Thyroid gland (tissue), 4 donors: ENCODE measurements at places on chromosomes 2 and 18. TPM values are rescaled to one million over a fixed set of nuclear protein-coding genes. Genes with fewer than 3 reads are reported as not detected.

The FOXI3 gene
- not detected for total RNA-seq

The TXNDC2 gene
- total RNA-seq = not detected

The RAB6C gene
- total RNA-seq = 0.11 TPM

- no peak for DNase-seq
These were observed 119.9 kb downstream of the ETAA1 start for GRCh38 chr2:67516899-67517530.

The GPC1 gene
- total RNA-seq = 27.1 TPM

The CYRIA gene
- 79.0 TPM for total RNA-seq

The CHRNA1 gene
- total RNA-seq = not detected

DNA sequence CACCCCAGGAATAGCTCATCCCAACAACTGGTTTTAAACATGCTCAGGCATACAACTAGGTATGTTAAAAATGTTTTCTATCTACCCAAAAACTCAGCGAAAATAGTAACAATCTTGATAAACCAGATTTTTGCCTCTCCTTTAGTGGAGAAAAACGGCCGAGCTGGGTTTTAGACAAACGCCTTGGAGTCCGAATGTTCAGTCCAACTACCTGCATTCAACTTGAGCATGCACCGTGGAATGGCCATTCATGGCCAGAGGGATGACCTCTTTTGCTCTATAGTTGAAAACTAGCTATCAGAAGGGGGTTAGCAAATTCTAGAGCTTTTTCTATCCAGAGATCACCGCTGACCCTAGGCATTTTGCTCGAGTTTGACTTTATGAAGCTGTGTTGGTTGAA lies 30.8 kb downstream of the PDIA6 start:
- DNase-seq = no peak

The POTEI gene
- total RNA-seq = not detected

GRCh38 chr2:200616656-200617055 lies 30.8 kb downstream of the AOX1 start:
- DNase-seq = no peak

GRCh38 chr2:187658952-187659525 lies 104.8 kb upstream of the TFPI start:
- DNase-seq = no peak

- no peak for DNase-seq
These were observed 178.7 kb downstream of the ANTXR1 start for GRCh38 chr2:69191634-69192033.

- DNase-seq = no peak
These were observed 257.2 kb downstream of the INSIG2 start for GRCh38 chr2:118345465-118345864.

- no peak for DNase-seq
These were observed 33.0 kb upstream of the GLS start for GRCh38 chr2:190847504-190848081.

- no peak for DNase-seq
These were observed 410.4 kb downstream of the MEIS1 start for GRCh38 chr2:66845307-66845706.

GRCh38 chr2:233817361-233817911 lies 36.9 kb downstream of the HJURP start:
- no peak for DNase-seq

- DNase-seq = peak; percentile 44
These were observed 3.1 kb upstream of the GMPPA start for GRCh38 chr2:219495531-219496122.

- DNase-seq = no peak
These were observed 259.7 kb upstream of the STON1 start for GRCh38 chr2:48270209-48270608.

The HOXD1 gene
- total RNA-seq = 0.40 TPM

- no peak for DNase-seq
These were observed 509.4 kb upstream of the SETBP1 start for GRCh38 chr18:44171301-44171700.

The MAP3K19 gene
- not detected for total RNA-seq

The IAH1 gene
- 83.7 TPM for total RNA-seq

- no peak for DNase-seq
These were observed 83.2 kb downstream of the TCF4 start for GRCh38 chr18:55504808-55505207.

The CCDC93 gene
- total RNA-seq = 37.8 TPM

DNA sequence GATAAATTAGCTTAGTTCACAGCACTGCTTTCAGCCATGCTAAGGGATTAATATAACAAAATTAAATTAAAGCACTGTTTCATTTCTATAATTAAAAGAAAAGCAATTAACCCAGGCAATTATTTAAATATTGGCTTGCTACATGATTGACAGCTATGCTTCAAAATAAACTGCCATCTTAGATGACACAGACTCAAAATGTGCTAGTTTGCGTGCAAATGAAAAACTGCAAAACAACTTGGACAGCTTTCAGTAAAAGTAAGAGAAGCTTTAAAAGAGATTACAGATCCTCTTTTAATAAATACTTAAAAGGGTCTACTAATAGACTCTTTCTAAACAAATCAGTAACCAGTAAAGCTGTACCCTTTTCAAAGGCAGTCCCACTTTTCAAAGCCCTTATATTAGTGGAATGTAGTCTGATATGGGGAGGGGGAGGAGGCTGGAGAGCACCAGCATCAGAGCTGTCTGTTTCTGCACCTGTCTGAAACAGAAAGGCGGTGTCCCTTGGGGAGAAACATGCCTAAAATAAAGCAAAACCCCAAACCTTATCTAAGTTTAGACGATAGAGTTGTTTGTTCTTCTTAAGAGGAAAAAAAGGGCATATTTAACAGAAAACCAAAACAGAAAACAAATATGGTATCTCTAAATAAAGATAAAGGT lies 20.8 kb downstream of the EIF2AK3 start:
- no peak for DNase-seq

GRCh38 chr18:64037812-64038414 lies 68.0 kb downstream of the SERPINB8 start:
- DNase-seq = no peak

- peak; percentile 70 for DNase-seq
These were observed 158.8 kb upstream of the SLC39A10 start for GRCh38 chr2:195498176-195498575.

- DNase-seq = no peak
These were observed 72.8 kb upstream of the FAM237A start for GRCh38 chr2:206569470-206569869.

GRCh38 chr2:239298116-239298804 lies 102.6 kb downstream of the HDAC4 start:
- DNase-seq = no peak

GRCh38 chr2:191441496-191442214 lies 196.5 kb downstream of the MYO1B start:
- DNase-seq = no peak

The RAX gene
- not detected for total RNA-seq

The CIDEA gene
- 0.67 TPM for total RNA-seq

The FEV gene
- total RNA-seq = not detected

GRCh38 chr2:203690441-203691047 lies 15.9 kb upstream of the CD28 start:
- DNase-seq = no peak

DNA sequence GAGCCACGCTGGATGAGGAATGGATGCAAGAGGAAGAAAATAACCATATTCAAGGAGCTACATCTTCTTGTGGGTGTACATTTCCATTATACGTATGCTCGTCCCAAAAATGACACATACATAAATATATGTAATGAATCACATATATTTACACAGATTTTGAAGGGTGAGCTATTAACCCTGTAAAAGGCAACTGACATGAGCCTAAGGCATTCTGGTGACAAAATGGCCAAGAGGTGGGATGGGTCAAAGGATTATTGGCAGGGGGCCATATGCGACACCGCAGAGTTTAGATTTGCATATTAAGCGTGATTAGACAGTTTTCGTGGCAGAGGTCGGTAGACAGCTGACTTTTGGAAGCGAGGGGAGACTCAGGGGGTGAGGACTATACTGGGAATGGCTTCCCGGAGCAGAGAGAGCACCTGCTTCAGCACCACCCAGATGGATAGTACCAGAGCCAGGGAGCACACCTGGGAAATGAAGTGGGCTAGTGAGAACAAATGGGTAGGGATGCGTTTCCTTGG lies 431 bp upstream of the CNRIP1 start:
- peak; percentile 8 for DNase-seq

- DNase-seq = peak; percentile 39
These were observed 888 bp downstream of the VAMP5 start for GRCh38 chr2:85584857-85585780.

The CAVIN2 gene
- 86.2 TPM for total RNA-seq

- peak; percentile 51 for DNase-seq
These were observed 1.2 kb downstream of the MEX3C start for GRCh38 chr18:51196118-51196810.

GRCh38 chr2:48380989-48381625 lies 148.8 kb upstream of the STON1 start:
- no peak for DNase-seq

The NOTO gene
- not detected for total RNA-seq

The DSG1 gene
- not detected for total RNA-seq

DNA sequence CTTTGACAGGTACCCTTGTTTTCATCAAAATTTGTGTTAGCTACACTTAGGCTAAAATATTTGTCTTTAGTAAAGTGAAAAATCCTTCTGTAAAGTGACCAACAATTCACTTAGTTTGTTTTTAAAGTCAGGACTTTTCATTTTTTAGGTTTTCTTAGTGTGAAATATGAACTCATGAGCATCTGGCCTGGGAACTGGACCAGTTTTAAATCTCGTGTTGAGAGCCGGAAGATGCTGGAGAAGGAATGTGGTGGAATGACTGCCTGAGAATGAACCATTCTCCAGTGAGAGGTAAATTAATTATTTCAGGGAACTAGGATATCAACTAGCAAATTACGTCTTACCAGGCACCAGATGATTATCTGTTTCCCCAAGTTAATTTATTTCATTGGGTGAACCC lies 305.7 kb downstream of the AGPS start:
- no peak for DNase-seq

DNA sequence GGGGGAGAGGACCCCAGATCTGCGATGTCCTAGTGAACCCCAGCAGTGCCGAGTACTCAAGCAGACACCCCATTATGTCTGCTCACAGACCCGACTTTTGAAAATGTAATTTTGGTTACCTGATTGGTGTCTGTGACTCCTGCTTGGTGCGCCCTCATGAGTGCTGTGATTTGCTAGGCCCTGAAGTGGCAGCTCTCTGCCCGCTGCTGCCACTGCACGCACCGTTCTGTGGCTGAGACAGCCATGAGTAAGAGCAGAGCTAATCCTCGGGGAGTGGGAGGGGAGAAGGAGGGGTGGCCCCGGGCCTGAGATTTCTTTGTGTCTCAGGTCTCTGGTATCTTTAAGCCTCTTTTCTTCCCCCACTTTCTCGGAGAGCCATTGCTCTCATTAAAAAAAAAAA lies 18.2 kb downstream of the FHOD3 start:
- peak; percentile 67 for DNase-seq

DNA sequence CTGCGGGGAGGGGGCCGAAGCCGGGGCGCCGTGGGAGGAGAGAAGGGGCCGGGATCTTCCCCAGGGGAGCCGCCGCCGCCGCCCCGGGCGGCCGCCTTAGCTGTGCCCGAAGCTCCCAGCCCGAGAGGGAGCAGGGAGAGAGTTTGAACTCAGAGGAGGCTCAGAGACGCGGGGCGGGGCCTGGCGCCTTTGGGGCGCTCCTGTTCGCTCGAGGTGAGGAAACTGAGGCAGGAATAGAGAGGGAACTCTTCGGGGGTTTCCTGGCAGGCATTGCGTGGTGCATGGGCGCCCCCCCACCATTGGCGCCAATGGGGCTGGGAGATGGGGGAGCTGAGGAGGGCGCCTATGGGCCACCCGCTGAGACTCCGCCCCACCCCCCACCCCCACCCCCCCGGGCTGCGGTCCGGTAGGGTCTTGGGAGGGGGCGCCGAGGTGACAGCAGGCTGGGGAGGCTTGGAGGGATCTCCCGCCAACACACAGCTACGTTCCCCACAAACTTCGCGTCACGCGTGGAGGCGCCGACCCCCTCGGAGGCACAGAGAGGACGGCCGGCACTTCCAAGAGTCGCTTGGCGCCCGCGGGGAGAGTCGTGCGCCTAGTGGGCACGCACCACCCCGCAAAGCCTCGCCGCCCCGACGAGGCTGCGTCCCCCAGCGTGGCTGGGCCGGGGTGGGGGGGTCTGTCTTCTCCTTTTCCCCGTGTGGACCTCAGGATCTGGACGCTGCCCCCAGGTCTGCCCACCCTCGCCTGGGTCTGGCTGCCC lies 680 bp downstream of the CTDSP1 start:
- peak; percentile 52 for DNase-seq

DNA sequence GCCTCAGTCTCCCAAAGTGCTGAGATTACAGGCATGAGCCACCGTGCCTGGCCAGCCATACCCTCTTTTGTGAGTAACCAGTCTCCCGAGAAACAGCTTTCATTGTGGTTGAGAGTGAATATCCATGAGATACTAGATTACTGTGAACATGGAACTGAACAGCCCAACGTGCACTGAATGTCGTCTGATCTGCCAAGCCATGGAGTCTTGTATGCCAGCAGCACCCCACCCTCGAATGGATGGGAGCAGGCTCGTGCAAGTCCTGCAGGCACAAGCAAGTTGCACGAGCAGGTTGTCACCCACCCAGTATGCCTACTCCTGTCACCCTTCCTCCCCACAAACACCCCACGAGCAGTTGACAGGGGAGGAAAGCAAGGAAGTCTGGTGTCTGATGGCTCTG lies 36.5 kb upstream of the TFCP2L1 start:
- DNase-seq = no peak

The EML6 gene
- 24.8 TPM for total RNA-seq

GRCh38 chr18:41416044-41416443 lies 539.0 kb upstream of the PIK3C3 start:
- no peak for DNase-seq

DNA sequence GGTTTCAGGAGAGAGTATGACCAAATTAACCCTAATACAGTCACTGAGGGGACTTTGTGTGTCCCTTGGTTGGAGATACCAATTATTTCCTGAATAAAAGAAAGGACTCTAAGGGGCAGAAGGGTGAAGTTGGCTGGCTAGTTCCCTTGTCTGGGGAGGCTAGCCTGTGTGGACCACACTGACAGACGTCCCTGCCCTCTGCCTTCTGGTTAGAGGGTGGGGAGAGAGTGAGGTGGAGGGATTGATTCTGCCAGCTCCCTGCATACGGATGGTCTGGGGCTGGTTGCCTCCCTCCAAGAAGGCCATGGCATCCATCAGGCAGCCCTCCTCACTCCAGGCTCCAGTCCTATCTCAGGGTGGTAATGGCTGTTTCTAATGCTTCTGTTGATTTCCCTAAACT lies 37.4 kb upstream of the AFF3 start:
- no peak for DNase-seq

DNA sequence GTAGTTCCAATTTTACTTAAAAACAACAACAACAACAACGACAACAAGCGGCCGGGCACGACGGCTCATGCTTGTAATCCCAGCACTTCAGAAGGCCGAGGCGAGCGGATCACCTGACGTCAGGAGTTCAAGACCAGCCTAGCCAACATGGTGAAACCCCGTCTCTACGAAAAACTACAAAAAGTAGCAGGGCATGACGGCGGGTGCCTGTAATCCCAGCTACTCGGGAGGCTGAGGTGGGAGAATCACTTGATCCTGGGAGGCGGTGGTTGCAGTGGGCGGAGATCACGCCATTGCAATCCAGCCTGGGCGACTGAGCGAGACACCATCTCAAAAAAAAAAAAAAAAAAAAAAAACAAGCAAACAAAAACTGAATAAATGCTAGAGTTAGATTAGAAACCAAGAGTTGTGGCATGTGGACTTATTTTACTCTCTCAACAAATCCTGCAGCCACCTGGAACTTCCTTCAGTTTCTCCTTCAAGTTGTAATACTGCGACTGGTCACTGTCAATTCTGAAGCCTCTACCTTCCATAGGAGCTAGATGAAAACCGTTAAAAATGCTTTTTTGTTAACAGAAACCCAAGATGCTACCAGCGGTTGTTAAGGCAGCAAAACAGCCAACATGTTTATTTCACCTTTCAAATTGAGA lies 1.3 kb downstream of the ATP5F1A start:
- DNase-seq = peak; percentile 21
